ENCODE measurements at places on chromosomes 4 and X.
A peak's percentile ranks its signal among the peaks of the same experiment; 100 is the strongest.

- no peak for DNase-seq
Measured at GRCh38 chr4:7189475-7190277, 2.7 kb upstream of the SORCS2 start.

DNA sequence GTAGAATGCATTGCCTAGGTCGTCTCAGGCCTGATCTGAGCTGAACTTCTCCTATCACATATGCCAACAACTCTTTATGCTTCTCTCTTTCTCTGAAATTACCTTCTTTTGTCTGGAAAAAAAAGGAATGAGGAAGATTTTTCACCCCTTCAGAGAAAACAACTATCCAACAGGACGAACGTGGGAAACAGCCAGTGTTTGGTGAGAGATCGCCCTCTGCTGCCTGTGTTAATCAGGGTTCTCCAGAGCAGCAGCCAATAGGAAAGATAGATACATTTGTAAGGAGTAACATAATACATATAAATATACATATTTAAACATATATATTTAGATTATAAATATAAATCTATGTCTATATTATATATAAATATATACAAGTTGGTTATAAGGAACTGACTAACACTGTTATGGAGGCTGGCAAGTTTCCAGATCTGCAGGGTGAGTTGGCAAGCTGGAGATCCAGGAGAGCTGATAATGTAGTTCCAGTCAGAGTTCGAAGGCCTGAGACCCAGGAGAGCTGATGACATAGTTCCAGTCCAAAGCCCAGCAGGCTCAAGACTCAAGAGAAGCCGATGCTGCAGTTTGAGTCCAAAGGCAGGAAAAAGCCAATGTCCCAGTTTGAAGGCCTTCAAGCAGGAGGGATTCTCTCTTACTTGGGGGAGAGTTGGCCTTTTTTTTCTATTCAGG is 13.3 kb downstream of the CETN2 start:
- DNase-seq: peak; percentile 54

DNA sequence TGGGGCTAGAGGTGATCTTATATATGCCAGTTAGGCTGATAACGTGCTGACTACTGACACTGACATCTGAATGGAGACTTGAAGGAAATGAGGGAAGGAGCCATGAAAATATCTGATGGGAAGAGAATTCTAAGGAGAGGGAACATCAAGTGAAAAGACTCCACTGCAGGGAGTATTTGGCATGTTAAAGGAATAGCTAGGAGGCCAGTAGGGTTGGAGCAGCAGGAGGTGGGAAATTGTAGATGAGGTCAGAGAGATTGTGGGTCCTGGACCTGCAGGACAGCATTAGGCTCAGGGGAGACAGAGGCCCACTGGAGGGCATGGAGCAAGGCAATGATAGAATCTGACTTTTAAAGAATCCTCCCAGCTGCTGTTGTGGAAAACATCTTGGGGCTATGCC is 55.8 kb upstream of the NSUN7 start:
- no peak for DNase-seq

- DNase-seq: peak; percentile 69
Measured at GRCh38 chr4:159104694-159105414, 2.0 kb downstream of the RAPGEF2 start.

DNA sequence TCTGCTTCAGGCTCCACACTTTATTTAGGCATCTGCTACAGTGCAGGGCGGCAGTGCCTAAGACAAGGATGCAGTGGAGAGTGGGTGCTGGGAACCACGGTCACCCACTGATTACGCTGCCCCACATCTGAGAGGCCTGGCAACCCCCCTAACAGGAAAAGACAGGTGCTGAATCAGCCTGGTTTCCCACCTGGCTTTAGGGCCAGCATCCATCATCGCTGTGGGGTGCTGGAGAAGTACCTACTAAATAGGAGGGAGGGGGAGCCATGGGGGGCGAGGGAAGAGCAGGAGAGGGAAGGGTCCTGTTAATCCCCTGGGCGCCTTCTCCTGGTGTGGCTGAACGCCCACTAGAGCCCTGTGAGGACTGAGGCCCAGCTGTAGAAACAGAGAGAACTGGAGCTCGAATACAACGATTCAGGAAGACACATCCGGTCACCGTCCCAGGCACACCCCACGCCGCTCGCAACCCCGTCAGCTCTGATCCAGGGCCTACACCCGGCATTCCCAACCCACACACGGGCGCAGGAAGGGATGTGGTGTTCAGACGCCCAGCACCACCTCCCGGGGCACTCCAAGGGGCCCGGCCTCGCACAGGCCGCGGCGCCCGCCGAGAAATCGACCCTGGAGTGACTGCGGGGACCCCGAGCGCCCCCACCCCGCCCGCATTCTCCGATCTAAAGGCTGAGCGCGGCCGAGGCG is 554 bp downstream of the DCTD start:
- DNase-seq: no peak

GRCh38 chrX:137749246-137749645 is 183.3 kb downstream of the ZIC3 start:
- DNase-seq: no peak

- DNase-seq: no peak
Measured at GRCh38 chr4:59393780-59394179, 1806.3 kb upstream of the ADGRL3 start.

GRCh38 chr4:124682384-124682783 is 30.1 kb downstream of the ANKRD50 start:
- DNase-seq: no peak

- no peak for DNase-seq
Measured at GRCh38 chr4:119302073-119302832, 19.7 kb downstream of the FABP2 start.

- DNase-seq: no peak
Measured at GRCh38 chr4:93127489-93127888, 701.1 kb upstream of the ATOH1 start.

DNA sequence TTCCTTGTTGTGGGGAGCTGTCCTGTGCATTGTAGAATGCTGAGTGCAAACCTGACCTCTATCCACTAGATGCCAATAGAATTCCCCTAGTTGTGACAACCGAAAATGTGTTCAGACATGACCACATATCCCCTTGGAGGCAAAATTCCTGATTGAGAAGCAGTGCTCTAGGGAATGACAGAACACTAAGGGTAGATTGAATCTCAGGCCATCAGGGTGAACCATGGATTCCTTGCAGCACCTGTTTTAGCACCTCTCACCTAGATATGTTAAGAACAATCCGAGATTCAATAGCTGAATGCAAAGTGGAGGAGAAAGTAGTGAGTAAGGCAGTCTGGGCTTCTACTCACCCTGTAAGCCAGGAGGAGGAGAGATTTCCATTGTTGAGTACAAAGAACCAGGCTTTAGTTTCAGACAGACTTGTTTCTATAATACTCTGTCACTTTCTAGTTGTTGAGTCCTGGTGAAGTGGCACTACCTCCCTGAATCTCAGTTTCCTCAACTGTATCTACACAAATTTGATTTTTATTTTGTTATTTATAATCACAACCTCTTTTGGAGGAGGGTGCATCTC is 111.0 kb upstream of the RAP2C start:
- DNase-seq: no peak

DNA sequence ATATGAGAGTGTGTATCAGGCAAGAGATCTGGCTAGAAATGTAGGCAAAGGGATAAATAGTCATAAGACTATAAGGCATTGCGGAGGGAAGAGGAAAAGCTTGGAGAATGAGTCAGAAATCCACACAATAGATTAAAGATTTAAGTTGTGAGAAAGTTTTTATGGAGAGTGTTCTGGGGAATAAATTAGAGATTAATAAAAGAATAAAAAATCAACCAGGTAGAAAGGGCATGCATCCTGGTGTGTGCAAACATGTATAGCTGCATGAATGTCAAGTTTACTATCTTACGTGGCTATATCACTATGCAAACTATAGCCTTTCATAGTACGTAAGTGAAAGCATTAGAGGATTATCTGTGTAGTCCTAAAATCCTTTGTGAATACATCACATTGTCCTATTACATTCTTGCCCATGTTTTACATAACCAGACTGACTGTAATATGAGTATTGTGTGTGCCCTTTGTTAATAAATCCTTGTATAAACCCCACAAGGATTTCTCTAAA is 36.9 kb downstream of the SNCA start:
- DNase-seq: no peak

GRCh38 chr4:1488831-1489638 is 82.8 kb upstream of the NKX1-1 start:
- no peak for DNase-seq

DNA sequence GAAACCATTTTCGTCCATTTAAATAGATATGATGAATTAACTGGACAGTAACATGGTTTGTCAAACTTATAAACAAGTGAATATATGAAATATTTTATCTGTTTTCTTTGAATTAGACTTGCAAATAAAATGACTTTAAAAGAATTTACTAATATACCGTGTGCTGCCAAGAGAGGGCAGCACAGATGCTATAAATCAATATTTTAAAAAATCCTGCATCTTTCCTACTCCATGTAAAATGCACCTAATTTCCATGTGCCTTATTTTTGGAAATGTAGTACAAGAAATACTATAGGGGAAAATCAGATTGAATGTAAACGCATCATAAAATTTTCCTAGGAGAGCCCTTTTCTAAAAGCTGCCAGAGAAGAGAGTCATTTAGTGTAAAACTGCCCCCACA is 62.2 kb downstream of the PRKX start:
- DNase-seq: peak; percentile 6

DNA sequence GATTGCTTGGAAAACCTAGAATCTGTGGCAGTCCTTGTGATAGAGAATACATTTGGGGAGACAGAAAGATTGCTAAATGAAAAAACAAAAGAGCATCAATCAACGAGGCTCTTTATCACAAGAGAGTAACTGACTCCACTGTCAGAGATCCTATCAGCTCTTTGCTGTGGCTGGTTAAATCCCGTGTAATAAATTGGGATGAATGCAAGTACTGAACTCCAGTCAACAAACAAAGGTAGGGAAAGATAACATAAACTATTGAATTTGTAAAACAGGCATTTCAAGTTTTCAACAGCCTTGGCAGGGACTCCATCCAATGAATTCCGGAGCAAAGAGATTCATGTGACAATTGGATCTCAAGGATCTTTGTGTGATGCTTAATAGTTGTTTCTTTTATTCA is 21.3 kb downstream of the MMRN1 start:
- no peak for DNase-seq

DNA sequence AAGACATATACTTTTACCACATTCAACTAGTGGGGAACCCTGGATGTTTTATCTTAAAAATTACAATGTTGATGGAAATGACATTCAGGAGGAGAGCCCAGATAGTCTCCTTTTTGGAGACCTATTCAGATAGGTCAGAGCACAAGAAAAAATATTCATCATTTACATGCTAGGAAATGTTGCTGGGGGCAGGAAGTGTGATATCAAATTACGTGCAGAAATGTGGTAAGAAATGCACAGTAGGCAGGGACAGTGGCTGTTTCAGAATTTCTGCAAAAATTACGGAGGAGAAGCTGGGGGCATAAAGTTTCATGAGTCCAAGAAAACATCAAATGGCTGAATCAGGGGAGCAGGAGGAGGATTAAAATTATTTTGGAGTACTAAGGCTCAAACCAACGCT is 8.2 kb downstream of the PARM1 start:
- no peak for DNase-seq

DNA sequence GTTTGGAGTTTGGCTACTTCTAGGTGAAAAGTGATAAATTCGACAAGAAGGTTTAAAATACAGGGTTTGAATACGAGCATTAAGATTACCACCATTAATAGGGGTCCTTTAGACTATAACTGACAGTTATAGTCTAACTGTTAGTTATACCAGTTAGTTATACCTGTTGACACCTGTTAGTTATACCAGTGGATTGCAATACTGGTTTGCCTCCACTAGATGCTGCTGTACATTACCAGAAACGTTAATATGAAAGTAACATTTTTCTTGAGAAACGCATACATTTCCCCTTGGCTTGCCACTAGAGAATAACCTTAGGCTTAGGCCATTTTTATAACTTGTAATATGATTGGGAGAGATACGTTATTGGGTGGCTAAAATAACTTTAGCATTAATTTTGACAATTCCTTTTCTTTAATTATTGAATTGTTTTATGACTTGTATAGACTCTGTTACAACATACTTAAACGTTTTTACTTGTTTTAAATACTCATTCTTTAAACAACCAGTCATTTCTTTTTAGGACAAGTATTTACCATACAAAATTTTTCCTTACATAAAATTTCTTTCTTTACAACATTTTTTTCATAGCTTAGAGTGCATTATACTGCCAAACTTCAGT is 911.2 kb downstream of the FSTL5 start:
- no peak for DNase-seq

DNA sequence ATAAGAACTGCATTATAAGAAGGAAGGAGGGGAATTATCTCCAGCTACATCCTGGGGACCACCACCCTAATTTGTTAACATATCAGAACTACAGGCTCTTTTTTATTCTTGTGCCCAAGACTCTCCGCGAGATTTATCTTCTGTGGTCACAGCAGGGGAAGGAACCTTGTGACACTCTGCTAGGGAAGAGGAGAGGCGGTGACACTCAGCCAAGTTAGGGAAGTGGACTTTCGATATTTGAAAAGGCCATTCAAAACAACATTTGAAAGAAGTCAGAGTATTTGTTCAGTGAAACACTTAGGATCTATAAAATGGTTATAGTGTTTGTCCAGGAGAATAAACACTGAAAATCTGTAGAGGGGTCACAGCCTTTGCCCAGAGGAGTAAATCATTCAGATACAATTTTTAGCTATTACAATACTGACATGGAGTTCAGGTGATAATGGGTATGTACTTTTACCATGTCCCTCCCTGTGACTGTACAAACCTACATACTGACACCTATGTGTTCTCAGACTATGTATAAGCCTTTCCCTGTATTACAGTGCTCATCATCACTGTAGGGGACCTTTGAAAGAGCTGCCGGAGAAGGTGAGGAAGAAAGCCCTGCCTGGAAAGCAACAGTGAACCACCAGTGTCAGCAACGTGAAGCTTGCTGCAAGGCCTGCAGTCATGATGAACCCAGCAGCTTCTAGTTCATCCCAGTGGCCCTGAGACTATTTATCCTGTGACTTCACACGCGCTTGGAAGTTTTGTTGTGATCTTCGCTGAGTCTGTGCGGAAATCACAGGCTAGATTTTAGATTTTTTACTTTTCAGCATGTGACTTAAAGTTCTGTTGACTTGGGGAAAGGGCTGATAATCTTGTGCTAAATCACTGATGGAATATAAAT is 8.5 kb upstream of the PTTG2 start:
- no peak for DNase-seq

- DNase-seq: no peak
Measured at GRCh38 chrX:95754411-95754810, 930.2 kb upstream of the DIAPH2 start.

DNA sequence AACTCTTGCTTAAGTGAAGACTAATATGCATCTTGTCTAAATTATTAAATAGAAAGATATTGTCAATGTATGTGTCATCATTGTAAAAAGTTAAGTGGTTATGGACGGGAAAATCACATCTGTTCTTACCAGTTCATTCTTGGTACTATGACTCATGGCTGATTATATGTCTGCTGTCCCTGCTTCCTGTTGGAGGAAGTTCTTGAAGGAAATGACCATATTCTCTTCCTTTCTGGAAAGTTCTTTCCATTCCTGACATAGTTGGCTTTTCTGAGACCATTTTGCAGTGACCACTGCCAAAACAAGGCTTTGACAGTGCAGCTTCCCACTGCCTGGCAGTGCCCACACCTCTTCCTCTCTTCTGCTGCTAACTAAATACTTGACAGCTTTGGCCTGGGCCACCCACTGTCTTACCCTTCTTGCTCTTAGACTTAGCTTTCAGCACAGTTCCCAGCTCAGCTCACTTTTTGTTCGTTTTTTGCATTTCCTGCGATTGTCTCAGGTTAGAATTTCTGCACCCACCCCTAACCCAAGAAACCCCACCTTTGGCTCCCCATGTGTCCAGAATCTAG is 13.2 kb upstream of the CLDN24 start:
- DNase-seq: no peak

- no peak for DNase-seq
Measured at GRCh38 chr4:92234393-92235176, 69.2 kb upstream of the GRID2 start.
